ENCODE measurements at places on chromosomes 3 and 15. TPM values are rescaled to one million over a fixed set of nuclear protein-coding genes. Genes with fewer than 3 reads are reported as not detected.

The MYL3 gene
- total RNA-seq: not detected

The C2CD4A gene
- total RNA-seq: not detected

The ATP13A5 gene
- not detected for total RNA-seq

The ZCWPW2 gene
- 0.31 TPM for total RNA-seq

The PLA2G4E gene
- not detected for total RNA-seq

The CPNE9 gene
- not detected for total RNA-seq

The LMAN1L gene
- total RNA-seq: 1.0 TPM

The MUC4 gene
- total RNA-seq: not detected

The PIERCE2 gene
- not detected for total RNA-seq

The GAP43 gene
- not detected for total RNA-seq

The MOBP gene
- total RNA-seq: not detected

The BOC gene
- not detected for total RNA-seq
